Stimulated activated CD4-positive, alpha-beta T cell treated with anti-CD3 and anti-CD28 coated beads, Interleukin-4, amount 100 ng/mL, for 24 hours (primary cell): ENCODE measurements at places on chromosomes 5 and 9.

DNA sequence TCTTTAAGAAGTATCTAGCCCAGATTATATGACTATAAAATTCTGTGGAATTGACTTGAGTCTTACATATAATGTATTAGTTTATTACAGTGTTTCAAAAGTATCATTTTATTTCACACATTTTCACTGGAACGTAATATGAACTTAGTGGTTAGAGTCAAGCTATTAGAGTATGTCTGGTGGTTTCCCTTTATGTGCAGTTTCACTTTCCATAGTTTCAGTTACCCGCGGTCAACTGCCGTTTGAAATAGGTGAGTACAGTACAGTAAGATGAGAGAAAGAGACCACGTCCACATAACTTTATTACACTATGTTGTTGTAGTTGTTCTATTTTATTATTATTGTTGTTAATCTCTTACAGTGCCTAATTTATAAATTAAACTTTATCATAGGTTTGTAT lies 50.5 kb downstream of the COMMD10 start:
- peak; percentile 16 for DNase-seq

DNA sequence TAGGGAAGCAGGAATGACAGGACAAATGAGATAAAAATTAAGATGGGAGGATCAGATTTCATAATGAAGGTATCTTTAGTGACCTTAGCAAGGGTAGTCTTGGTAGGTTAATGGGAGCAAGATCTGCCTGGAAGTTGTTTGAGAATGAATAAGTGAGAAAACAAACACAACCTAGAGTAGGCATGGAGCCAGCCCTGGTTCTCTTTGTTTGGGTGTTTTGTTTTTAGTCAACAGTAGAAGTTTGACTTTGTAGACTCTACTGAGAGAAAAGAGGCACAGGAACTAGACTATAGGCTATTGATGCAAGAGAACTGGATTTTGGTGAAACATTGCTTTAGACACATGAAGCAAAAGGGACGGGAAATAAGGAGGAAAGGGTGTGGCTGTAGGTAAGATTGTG lies 40.3 kb downstream of the KCNN2 start:
- DNase-seq = no peak

GRCh38 chr5:96172436-96172835 lies 210.8 kb upstream of the ELL2 start:
- DNase-seq = no peak

DNA sequence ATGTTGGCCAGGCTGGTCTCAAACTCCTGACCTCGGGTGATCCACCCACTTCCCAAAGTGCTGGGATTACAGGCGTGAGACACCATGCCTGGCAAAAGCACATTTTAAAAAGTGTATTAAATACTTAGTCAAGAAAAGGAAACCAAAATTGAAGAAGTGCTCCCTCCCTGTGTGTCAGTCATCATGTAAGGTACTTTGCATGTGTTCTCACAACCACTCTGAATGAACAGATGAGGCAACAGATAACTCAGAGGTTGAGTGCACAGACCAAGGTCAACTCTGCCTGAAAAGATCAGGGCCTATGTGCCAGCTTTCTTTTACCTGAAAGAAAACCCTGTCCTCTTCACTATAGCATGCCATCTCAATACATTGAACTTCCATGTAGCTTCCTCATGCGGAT lies 289.7 kb downstream of the MRPS30 start:
- no peak for DNase-seq

DNA sequence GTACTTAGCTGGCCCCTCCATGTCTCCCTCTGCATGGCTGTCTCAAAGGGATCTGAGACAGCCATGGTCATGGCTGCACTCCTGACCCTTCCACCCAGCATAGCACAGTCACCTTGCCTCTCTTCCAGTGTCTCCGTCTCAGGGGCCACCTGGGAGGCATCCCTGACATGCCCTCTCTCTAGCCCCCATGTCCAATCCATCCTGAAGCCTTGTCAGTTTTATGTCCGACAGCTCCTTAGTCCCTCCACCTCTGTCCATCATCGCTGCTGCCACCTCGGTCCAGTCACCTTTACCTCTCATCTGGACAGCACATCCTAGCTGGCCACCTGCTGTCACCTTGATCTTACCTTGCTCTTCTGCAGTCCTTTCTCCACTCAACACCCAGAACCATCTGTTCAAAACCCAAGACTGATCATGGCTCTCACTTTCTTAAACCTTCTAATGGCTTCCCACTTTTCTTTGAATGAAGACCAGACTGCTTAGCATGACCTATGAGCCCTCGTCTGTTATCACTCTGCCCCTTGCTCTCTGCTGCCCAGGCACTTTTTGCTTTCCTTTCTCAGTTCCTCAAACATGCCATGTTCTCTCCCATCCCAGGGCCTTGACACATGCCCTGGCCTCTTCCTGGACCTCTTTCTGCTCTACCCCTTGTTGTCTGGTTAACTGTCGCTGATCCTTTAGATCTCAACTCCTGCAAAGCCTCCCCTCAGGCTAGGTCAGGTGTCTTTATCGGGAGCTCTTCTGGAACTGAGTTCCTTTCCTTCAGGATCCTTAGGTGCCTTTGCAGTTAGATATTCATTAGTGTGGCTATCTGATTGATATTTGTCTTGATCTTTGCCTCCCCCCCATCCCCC lies 181.8 kb upstream of the PITX1 start:
- no peak for DNase-seq

DNA sequence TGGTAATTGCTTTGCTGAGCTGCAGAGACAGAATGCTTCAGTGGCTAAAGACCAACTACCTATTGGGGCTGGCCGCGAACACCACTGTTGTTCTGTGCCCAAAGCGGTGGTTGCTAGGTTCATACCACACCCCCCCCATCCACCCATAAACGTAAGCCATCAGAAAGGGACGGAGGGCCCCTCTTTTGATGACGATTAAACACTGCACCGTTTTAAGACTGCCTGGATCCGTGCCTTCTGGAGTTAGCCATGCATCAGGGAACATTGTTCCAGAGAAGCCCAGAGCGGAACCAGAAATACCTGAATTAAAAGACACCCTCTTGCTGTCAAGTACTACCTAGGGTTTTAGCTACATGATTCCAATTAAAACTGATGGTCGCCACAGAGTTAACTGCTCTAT lies 369.1 kb upstream of the DAP start:
- DNase-seq = no peak

GRCh38 chr9:127874301-127875221 lies 2.9 kb downstream of the AK1 start:
- DNase-seq = no peak

DNA sequence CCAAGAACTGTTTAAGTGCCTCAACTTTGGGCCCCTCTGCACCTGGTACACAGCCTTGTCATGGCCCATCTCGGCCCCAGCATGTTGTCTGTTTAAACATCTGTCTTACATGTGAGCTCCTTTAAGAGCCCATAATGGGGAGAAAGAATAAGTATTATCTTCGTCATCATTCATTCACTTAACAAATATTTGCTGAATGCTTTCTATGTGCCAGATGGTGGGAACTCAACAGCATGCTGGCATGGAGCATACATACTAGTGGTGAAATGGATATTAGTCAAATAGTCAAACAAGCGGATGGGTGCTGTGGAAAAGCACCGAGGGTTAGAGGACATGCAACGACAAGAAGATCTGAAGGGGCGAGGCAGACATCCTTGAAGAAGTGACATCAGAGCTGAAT lies 54.5 kb downstream of the GABBR2 start:
- DNase-seq = no peak

- no peak for DNase-seq
These were observed 32.7 kb upstream of the DNAH5 start for GRCh38 chr5:13976867-13977830.

DNA sequence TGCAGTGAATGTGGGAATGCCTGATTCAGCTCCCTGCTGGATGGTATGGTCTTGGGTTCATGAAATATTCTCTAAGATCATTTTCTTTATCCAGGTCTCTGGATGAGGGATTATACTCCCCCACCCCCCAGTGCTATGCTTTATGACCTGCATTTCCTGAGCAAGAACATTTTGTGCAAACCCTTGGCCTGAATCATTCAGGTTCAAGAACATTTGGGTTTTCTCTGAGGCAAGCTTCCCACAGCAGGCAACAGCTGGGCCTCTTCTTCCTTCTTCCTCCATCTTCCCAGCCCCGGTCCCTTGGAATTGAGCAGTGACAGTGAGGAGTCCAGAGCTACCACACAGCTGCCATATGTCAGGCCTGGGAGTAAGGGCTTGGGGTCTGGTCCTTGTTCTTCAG lies 58.6 kb upstream of the TNFSF15 start:
- no peak for DNase-seq
